ENCODE measurements at places on chromosomes 3 and 15.

DNA sequence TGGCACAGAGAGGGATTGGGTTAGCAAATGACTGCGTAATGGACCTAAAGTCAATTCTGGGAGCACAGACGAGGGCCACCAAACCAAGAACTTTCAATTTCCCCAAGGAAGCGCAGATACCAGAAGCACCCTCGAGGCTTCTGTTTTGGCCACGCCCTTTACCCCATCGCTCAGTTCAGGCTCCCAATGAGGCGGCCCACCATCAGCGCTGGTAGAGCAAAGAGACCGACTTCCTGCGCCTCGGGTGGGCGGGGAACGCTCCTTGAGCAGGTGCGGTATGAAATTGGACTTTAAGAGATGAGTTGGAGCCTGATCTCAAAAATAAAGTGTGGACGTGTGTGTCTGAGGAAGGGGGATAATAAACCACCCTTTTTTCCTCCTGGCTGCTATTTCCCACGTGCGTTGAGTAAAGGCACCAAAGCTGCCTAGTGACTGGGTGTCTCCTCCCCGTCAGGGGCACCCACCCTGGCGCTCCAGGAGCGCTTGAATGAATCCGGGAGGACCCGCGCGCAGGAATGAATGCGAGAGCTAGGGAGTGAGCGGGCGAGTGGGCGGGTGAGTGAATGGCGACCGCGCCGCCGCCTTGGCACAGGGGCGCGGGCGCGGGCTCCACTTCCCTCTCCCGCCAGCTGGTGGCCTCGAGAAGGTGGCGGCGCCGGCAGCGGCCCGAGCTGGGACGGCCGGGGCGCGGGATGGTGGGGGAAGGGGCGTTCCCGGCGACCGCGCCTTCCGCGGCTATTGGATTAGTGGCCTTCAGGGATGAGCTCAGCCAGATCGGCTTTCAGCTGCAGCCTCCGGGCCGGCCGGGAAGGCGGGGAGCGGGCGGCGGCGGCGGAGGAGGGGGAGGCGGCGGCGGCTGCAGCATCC, at the start of gene SPSB4:
Gene SPSB4, plus strand, starts transcription at position 772 of the 867 bp plus-strand sequence. CDS start 14,758 bp downstream, outside the sequence.
- DNase-seq, result peak; percentile 97

DNA sequence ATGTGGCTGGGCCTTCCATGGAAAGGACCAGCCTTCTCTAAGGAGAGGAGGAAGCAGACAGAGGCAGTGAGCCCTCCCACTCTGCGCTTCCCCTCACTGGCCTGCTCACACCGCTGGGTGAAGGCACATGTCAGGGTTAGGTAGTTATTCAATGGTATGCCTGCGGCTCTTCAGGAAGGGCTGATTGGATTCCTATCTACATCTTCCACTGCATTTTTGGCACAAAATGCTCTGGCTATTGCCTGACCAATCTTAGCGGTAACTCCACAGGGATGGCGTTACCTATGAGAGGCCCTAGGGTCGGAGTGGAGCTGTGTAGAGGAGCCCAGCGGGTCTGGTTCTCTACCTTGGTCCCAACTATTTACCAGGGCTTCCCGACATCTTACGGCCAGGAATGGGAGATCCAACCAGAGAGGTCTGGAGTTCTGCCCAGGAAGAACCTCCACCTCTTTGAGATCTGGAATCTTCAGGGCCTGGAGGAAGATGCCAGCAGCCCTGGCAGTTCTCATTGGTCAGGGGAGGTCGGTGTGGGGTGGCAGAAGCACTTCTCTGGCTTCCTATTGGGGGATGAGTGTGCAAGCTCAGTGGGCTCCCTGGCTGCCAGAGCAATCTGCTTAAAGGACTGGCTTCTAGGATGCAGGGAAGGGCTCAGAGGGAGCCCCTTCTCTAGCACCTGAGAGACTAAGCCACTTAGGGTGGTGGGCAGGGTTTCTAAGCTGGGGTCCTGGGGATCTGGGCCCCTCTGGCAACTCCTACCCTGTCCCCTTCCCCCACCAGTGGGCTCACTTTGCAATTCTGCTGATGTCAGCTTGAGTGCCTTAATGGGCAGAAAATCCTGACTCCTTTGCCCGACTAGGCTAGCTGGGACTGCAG, 24.3 kb downstream of the SNX33 start:
- DNase-seq, result no peak

- peak; percentile 58 for DNase-seq
These were observed 679 bp upstream of the MYD88 start for GRCh38 chr3:38137615-38138348.

GRCh38 chr3:23594066-23594465, 211.7 kb upstream of the UBE2E1 start:
- DNase-seq, result no peak

- no peak for DNase-seq
These were observed 239.7 kb downstream of the UBE2E2 start for GRCh38 chr3:23442598-23443383.

All from neural progenitor cell (in vitro differentiated cells).